Posterior vena cava (tissue), 2 donors: ENCODE measurements at places on chromosomes 5 and 9. TPM values are rescaled to one million over a fixed set of nuclear protein-coding genes. Genes with fewer than 3 reads are reported as not detected.
A peak's percentile ranks its signal among the peaks of the same experiment; 100 is the strongest.

- DNase-seq = no peak
These were observed 60.2 kb downstream of the NEURL1B start for GRCh38 chr5:172701291-172701656.

DNA sequence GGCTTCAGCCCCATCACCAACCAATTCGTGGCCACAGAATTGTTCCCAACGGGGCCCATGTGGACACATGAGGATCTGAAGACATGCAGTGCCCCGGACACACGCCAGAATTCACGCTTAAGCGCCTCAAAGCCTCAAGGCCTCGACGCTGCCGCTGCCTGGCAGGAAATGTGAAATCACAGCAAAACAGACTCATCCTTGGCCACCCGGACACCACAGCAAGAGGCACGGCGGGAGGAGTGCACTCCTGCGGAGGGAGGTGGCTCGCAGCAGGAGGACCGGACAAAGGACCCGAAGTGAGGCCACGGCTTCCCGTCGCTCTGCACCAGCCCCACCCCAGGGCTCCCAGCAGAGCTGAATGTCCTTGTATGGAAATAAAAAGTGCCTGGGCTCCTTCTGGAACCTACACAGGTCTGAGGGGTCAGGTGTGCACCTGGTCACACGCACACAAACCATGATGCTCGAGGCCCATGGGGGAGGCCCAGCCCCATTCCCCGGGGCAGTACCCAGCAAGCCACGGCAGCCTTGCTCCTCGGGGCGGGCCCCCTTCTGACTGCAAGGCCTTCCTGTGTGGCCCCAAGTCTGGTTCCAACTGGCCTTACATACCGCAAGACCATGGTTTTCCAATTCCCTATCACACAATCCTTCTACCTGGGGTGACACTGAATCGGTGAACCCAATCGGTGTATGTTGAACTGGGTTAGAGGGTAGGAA lies 10.0 kb downstream of the SEC16A start:
- no peak for DNase-seq

GRCh38 chr5:115671939-115672338 lies 46.1 kb upstream of the TMED7 start:
- DNase-seq = no peak

DNA sequence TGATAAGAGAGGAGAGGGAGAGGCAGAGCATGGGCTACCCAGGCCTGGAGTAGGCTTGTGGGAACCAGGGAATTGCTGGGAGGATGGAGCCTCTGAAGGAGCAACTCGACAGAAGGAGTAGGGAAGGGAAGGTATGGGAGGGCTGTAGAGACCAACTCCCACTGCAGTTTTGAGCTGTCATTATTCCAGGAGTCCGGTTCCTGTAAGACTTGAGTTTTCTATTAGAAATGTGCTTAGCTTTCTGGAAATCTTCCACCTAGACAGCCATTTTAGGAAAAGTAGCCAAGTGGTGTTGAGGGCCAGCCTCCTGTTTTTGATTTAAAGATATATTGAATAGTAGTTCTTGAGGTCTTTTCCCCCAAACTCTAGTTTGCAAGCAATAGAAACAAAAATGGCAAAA lies 323.5 kb downstream of the LRRC70 start:
- no peak for DNase-seq

DNA sequence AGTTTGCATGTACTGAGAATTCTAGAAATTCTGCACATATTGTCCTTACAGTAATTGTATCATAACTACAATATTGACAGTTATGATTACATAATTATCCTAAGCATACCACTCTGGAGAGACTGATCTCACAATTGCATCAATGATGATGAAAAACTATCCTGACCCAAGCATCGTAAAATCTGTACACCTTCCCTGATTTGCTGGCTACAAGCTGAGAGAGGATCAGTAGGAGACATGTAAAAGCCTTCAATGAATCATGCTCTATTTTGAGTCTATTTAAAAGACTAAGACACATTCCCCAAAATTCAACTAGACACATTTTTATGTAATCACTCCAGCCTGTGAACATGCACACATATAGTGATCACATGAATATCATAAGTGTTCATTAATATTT lies 1833.8 kb downstream of the EFNA5 start:
- no peak for DNase-seq

- DNase-seq = no peak
These were observed 805.0 kb upstream of the PTPRD start for GRCh38 chr9:11417782-11418181.

DNA sequence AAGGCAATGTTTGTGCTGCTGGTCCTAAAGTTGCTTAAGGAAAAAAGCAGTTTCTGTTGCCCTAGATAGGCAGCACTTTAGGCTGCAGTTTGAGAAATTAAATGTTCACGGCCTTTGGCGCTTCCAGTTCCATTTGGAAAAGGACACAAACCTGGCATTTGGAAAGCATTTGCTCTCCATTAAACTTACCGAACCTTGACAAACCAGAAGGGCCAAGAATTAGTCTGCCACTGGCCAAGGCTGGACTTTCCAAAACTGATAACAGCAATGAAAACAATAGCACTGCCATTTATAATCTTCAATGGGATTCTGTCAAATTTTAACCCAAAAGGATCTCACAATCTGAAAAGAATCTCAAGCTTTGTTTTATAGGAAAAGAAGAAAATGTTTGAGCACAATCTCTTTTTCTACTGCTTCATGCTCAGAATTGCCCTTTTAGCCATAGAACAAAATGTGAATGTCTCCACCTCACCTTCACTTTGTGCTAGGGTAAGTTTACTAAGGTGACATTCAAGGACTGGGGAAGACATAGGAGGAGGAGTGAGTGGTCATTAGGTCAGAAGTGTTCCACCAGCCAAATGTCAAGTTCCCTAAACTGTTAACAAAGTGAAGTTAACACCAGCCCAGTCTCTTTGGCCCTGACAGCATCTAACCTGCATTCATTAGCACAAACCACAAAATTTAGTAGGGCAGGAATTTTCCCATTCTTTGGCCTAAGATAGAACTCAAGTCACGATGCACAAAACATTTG lies 583.4 kb upstream of the DMAC1 start:
- DNase-seq = no peak

- DNase-seq = no peak
These were observed 9.8 kb upstream of the MARCOL start for GRCh38 chr5:148228392-148228984.

DNA sequence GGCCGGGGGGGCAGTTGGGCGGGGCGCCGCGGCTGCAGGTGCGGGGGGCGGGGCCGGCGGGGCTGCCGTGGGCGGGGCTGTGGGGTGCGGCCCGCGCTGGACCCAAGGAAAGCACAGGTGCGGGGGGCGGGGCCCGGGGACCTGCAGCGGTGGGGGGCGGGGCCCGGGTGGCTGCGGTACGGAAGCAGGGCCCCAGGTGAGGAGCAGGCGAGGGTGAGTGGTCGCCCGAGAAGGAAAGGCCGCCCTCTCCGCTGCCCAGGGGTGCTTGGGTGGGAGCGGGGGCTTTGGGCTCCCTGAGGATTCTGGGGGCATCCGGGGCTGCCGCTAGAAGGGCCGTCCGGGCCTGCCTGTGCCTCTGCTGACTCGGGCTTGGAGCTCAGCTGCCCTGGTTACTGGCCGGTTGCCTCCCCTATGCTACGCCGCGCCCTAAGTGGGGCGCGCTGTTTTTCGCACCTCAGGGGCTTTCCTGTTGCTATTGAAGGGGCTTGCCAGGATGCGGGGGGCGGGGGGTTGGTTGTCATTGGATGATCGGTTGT lies 767 bp downstream of the RALGPS1 start:
- DNase-seq = peak; percentile 82

GRCh38 chr9:93702261-93702660 lies 125.9 kb downstream of the PHF2 start:
- DNase-seq = peak; percentile 40

DNA sequence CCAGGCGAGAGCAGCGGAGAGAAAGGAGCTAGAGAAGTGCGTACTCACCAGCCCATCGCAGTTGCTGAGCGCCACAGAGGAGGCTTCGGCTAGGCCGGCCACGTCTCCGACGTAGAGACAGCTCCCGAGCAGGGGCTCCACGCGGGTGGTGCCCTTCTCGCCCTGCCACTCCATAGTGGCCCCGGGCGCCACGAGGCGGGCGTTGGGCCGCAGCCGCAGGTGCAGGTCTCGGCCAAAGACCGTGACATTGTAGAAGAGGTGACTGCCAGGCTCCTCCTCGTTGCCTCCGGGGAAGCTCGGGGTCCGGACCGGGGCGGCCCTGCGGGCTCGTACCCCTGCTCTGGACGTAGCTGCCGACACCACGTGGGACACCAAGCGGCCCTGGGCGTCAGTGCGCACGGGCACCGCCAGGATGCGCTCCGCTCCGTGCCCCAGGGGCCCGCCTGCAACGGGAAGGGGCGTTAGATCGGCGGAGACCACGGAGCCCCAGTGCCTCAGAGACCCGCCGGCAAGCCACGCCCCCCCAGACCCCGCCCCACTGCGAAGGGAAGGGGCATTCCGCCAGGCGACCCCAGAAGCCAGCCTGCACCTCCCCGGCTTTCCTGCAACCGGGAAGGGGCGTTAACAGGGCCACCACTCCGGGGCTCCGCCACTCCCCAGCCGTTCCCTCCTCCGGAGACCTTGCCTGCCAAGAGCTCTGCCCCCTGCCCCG lies 1.4 kb downstream of the ADAMTS2 start:
- no peak for DNase-seq

DNA sequence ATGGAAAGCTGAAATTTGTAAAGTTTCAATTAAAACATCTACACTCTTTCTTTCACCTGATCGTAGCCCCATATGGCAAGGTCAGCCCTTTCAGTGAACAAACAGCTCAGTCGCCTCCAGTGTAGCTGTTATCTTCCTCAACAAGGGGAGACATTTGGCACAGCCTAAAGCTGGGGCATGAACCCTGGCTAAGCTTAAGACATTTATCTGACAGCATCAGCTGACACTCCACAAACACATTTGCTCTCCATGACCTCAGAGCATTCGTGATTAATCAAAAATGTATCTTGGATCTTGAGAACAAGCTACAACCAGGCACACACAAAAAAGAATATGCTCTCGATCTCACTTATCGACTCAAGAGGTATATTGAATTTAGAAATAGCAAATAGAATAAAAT lies 67.3 kb downstream of the POU5F2 start:
- no peak for DNase-seq

GRCh38 chr9:137032858-137033257 lies 970 bp upstream of the FUT7 start:
- DNase-seq = peak; percentile 93

GRCh38 chr9:86912210-86912609 lies 35.1 kb downstream of the GAS1 start:
- DNase-seq = no peak

DNA sequence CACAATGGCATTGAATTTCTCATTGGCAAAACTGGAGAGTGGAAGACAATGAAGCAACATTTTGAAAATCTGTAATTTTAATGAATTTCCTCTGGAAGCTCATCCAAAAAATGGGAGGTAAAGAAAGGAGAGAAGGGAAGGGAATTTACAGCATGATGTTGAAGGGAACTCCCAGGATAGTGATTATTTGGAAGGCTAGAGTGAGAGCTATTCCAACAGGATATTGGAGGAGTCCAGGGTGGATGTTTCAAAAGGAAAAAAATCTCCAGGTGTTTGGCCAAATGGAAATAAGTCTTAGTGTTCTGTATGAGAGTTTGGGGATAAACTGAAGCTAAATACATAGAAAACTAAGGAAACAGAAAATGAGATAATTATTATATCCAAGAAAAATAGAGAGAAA lies 106.2 kb downstream of the IZUMO3 start:
- no peak for DNase-seq

DNA sequence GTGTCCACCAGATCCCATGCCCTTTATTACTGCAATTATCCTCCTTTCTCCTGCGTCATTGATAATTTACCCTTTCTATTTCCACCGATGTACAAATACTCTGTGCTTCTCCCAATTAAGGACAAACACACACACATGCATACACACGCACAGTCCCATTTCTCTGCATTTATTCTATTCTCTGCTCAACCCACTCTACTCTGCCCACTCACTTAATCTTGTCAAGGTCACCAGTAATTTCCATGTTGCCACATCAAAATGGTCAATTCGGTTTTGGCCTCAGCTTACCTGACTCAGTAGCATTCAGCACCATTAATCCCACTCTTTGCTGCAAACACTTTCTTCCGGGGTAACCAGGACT lies 14.6 kb upstream of the STRBP start:
- DNase-seq = no peak

DNA sequence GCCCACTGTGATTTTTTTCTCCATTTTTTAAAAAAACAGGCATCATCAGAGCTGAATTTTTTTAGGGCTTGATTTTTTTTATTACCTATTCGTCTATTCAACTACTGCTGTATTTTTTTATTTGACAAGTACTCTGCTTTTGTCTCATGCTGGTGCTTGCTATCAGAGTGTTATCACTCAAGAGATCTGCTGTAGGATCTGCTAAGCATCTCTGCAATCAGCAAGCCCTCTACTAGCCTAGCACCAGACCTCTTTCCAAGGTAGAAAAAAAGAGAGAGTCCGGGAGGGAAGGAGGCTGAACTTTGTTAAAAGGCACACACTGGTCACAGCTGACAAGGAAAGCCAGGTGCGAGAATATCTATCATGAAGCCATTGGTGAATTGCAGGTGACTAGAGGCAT lies 413.8 kb upstream of the CCNH start:
- no peak for DNase-seq

GRCh38 chr5:81408496-81408895 lies 14.6 kb upstream of the ACOT12 start:
- no peak for DNase-seq

- DNase-seq = no peak
These were observed 4.4 kb upstream of the GLIPR2 start for GRCh38 chr9:36132086-36132485.

DNA sequence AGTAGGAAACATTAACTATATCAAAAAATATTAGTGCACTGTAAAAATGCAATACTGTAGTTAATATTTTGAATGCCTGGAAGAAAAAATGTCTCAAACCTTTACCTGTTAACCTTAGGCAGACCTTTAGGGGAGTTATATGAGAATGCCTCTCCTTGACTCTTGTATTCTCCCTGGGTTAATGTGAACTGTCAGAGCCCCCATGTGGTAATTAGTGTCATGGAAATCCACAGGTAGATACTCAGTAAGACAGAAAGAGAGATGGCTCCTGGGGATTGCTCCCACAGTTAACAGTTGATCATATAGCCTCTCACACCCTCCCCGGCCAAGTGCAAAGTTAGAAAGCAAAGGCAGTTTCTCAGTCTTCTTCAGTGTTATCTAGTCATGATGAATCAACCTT lies 742.8 kb downstream of the NR2F1-AS1 start:
- no peak for DNase-seq

DNA sequence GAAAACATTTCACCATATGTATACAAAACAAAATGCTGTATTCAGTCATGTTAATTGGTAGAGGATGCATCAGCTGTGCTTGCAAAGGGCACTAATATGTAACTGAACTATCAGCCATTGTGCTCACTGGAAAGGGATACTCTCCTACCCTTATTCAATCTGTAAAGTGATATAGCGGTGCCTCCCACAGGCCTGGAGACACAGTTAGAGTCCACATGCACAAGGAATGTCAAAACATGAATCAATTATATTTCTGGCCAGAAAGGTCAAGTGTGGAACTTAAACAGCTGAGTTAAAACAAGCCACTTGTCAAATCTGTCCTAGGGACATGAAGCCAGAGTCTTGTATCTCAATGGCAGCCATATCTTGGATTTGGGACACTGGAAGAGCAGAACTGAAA lies 71.2 kb upstream of the IZUMO3 start:
- no peak for DNase-seq

ACTBL2 gene
- total RNA-seq = not detected

PPIP5K2 gene
- 63.9 TPM for total RNA-seq

LTC4S gene
- total RNA-seq = 19.7 TPM

CCL21 gene
- 161 TPM for total RNA-seq

PFN3 gene
- not detected for total RNA-seq

ARSI gene
- total RNA-seq = 1.3 TPM

ABLIM3 gene
- total RNA-seq = 45.4 TPM

PLAC8L1 gene
- total RNA-seq = not detected

CARD9 gene
- 3.1 TPM for total RNA-seq

SLC46A2 gene
- 0.19 TPM for total RNA-seq

PCDHB11 gene
- total RNA-seq = 3.6 TPM
